Activated naive CD4-positive, alpha-beta T cell treated with anti-CD3 and anti-CD28 coated beads for 36 hours (primary cell): ENCODE measurements at places on chromosomes 5 and 9.

GRCh38 chr5:43555895-43556606 is 826 bp downstream of the PAIP1 start:
- peaks cover 3% of the 10 kb centered on the region for H3K27me3 ChIP-seq
- DNase-seq = peak; percentile 65
- peaks cover 6% of the 10 kb centered on the region for H3K36me3 ChIP-seq

GRCh38 chr9:16708656-16709435 is 161.6 kb downstream of the BNC2 start:
- no peaks in the 10 kb centered on the region for H3K36me3 ChIP-seq
- H3K27me3 ChIP-seq = no peaks in the 10 kb centered on the region
- H3K4me1 ChIP-seq = no peaks in the 10 kb centered on the region
- no peak overlapping the region for H3K27ac ChIP-seq
- H3K4me3 ChIP-seq = no peak overlapping the region
- DNase-seq = no peak

- H3K27ac ChIP-seq = no peak overlapping the region
- H3K36me3 ChIP-seq = no peaks in the 10 kb centered on the region
- H3K4me3 ChIP-seq = no peak overlapping the region
- peaks cover 2% of the 10 kb centered on the region for H3K27me3 ChIP-seq
- DNase-seq = no peak
- no peaks in the 10 kb centered on the region for H3K4me1 ChIP-seq
These were observed 127.3 kb upstream of the RORB start for GRCh38 chr9:74369844-74370243.

DNA sequence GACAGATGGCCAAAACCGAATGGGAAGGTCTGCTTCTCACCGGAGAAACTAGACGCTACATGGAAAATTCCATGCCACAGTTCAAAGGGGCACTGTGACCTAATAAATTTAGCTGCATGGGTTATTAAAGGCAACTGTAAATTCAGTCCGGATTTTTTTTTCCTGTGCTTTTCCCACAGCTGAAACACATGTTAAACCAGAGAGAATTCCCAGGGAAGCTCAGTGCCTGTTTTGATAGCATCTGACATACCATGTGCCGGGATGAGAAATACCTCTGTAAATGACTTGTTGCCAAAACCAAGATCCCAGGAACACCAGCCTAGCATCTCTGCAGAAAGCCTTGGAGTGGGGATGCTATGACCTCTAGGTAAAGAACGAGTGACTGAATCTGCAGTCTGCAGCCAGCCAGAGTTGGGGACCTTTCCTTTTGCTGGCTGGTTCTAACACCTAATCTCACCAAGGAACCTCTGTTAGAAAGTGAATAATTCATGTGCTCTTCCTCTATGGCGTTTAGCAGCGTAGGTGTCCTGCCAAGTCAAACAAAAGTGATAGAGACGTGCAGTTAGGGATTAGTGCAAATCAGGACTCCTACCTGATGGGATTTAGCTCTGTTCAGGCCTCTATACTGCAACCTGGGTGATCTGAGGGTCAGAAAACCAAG is 77.9 kb downstream of the SLIT3 start:
- DNase-seq = no peak
- H3K4me1 ChIP-seq = no peaks in the 10 kb centered on the region
- H3K36me3 ChIP-seq = no peaks in the 10 kb centered on the region
- H3K27ac ChIP-seq = no peak overlapping the region
- no peaks in the 10 kb centered on the region for H3K27me3 ChIP-seq

DNA sequence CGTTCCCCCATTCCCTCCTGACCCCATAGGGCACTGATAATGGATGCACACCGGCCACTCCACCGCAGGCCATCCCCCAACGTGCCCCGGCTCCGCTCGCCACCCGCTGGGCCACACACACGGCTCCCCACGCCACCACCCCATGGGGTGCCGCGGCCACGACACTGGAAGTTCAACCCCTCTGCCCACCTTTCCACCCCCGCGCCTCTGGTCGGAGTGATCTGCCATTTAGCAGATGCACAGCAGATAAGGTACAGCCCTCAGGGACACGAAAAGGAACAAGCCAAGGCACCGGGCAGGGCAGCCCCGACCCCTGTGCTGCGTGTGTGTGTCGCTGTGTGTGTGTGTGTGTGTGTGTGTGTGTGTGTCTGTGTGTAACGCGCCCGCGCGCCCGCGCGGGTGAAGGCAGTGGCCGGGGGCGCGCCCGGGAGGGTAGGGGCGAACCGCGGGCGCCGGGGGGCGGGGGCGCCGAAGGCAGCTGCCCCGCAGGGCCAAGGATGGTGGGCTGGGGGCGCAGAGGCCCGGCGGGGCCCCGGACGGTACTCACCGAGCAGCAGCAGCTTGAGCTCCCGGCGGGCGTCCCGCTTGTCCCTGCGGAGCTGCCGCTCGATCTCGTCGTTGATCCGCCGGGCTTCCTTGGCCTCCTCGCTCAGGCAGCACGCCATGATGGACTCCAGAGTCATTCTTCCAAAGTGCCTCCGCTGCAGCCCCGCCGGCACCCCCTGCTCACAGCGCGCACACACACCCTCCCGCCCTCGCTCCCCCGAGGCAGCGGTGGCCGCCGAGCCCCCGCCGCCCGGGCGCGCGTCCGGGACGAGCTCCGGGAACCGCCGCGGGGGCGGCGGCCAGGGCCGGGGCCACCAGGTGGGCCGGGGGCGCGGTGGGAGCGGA is 813 bp downstream of the GNAQ start:
- H3K27me3 ChIP-seq = no peaks in the 10 kb centered on the region
- H3K4me3 ChIP-seq = peak overlapping the region; percentile 87
- peaks cover 55% of the 10 kb centered on the region for H3K4me1 ChIP-seq
- no peaks in the 10 kb centered on the region for H3K36me3 ChIP-seq
- H3K27ac ChIP-seq = peak overlapping the region; percentile 80
- peak; percentile 67 for DNase-seq

GRCh38 chr5:146273109-146273508 is 65.5 kb upstream of the POU4F3 start:
- H3K27me3 ChIP-seq = no peaks in the 10 kb centered on the region
- H3K4me1 ChIP-seq = no peaks in the 10 kb centered on the region
- DNase-seq = no peak
- H3K27ac ChIP-seq = no peak overlapping the region
- no peak overlapping the region for H3K4me3 ChIP-seq

GRCh38 chr9:98787766-98788335 is 8.5 kb downstream of the ANKS6 start:
- H3K4me1 ChIP-seq = peaks cover 13% of the 10 kb centered on the region
- no peaks in the 10 kb centered on the region for H3K27me3 ChIP-seq
- no peak overlapping the region for H3K27ac ChIP-seq
- H3K36me3 ChIP-seq = peaks cover 14% of the 10 kb centered on the region
- H3K4me3 ChIP-seq = no peak overlapping the region
- DNase-seq = no peak

DNA sequence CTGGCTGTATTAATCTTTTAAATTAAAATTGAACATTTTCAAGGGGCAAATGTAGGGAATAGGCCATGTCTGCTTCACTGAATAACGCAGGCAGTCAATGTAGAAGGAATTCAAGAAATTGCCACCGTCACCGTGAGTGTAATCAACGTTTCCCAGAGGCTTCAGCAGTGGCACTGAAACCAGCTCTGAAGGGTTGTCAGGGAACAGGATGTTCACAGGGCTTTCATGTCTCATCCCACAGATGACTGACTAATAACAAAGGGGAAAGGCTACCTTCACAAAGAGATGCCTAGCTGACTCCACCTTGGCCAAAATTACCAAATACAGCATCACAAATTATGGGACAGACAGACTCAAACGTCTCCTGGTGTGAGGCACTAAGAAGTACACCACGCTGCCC is 70.4 kb upstream of the SIMC1 start:
- no peak for DNase-seq
- H3K4me1 ChIP-seq = peaks cover 2% of the 10 kb centered on the region
- no peak overlapping the region for H3K4me3 ChIP-seq
- peaks cover 2% of the 10 kb centered on the region for H3K27me3 ChIP-seq
- no peak overlapping the region for H3K27ac ChIP-seq

GRCh38 chr9:17216646-17217045 is 81.8 kb downstream of the CNTLN start:
- no peak overlapping the region for H3K27ac ChIP-seq
- no peak for DNase-seq
- no peaks in the 10 kb centered on the region for H3K27me3 ChIP-seq
- no peaks in the 10 kb centered on the region for H3K4me1 ChIP-seq
- H3K36me3 ChIP-seq = no peaks in the 10 kb centered on the region

DNA sequence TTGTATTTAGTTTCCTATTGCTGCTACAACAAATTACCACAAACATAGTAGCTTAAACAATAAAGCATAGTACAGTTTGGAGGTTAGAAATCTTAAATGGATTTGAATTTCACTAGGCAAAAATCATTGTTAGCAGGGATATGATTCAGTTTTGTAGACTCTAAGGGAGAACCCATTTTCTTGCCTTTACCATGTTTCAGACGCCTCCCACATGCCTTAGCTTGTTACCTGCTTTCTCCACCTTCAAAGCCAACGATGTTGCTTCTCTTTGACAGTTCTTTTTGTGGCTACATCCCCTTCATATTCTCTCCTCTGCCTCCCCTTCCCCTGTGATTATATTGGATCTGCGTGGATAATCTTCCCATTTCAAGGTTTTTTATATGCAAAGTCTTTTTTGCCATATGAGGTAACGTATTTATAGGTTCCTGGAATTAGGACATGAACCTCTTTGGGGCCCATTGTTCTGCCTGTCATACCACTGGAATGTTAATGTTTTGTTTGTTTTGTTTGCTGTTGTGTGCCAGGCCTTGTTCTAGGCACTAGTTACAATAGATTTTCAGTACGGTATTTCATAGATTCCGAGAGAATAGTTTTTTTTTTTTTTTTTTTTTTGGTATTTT is 54.1 kb downstream of the UHRF2 start:
- peak overlapping the region; percentile 3 for H3K27ac ChIP-seq
- H3K36me3 ChIP-seq = peaks cover 22% of the 10 kb centered on the region
- no peak overlapping the region for H3K4me3 ChIP-seq
- no peak for DNase-seq
- H3K27me3 ChIP-seq = no peaks in the 10 kb centered on the region
- H3K4me1 ChIP-seq = peaks cover 21% of the 10 kb centered on the region

DNA sequence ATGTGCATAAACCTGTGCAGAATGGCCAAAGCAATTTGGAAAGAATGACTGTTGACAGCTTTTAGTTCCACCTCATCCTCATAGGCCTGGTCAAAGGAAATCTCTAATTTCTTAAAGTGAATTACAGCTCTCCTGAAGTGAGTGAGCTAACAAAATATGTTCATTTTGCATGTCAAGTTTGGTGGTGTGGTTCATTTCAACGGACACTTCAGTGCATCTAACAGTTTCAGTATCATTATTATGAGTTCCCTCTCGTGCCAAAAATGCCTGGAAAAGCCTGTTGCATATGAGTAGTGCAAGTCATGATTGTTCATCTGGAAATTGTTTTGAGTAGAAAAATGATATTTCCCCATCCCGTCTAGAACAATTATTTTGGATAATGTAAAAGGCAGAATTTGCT is 53.2 kb upstream of the HMHB1 start:
- H3K4me3 ChIP-seq = no peak overlapping the region
- H3K36me3 ChIP-seq = no peaks in the 10 kb centered on the region
- no peaks in the 10 kb centered on the region for H3K4me1 ChIP-seq
- no peak overlapping the region for H3K27ac ChIP-seq
- DNase-seq = no peak

GRCh38 chr9:76153339-76153738 is 240.9 kb downstream of the RFK start:
- H3K4me1 ChIP-seq = no peaks in the 10 kb centered on the region
- no peak overlapping the region for H3K4me3 ChIP-seq
- peaks cover 10% of the 10 kb centered on the region for H3K36me3 ChIP-seq

- peaks cover 15% of the 10 kb centered on the region for H3K36me3 ChIP-seq
- peak; percentile 56 for DNase-seq
- no peaks in the 10 kb centered on the region for H3K27me3 ChIP-seq
- H3K4me1 ChIP-seq = peaks cover 19% of the 10 kb centered on the region
- H3K27ac ChIP-seq = no peak overlapping the region
- H3K4me3 ChIP-seq = no peak overlapping the region
These were observed 124.3 kb upstream of the SLC12A2 start for GRCh38 chr5:127959152-127959764.

GRCh38 chr5:61052882-61053281 is 107.9 kb downstream of the NDUFAF2 start:
- no peak overlapping the region for H3K27ac ChIP-seq
- no peak overlapping the region for H3K4me3 ChIP-seq
- DNase-seq = no peak
- H3K27me3 ChIP-seq = no peaks in the 10 kb centered on the region

GRCh38 chr5:171709930-171710329 is 75.7 kb upstream of the SMIM23 start:
- no peak overlapping the region for H3K27ac ChIP-seq
- DNase-seq = no peak
- H3K36me3 ChIP-seq = no peaks in the 10 kb centered on the region
- H3K4me3 ChIP-seq = no peak overlapping the region
- H3K4me1 ChIP-seq = no peaks in the 10 kb centered on the region
- H3K27me3 ChIP-seq = no peaks in the 10 kb centered on the region

DNA sequence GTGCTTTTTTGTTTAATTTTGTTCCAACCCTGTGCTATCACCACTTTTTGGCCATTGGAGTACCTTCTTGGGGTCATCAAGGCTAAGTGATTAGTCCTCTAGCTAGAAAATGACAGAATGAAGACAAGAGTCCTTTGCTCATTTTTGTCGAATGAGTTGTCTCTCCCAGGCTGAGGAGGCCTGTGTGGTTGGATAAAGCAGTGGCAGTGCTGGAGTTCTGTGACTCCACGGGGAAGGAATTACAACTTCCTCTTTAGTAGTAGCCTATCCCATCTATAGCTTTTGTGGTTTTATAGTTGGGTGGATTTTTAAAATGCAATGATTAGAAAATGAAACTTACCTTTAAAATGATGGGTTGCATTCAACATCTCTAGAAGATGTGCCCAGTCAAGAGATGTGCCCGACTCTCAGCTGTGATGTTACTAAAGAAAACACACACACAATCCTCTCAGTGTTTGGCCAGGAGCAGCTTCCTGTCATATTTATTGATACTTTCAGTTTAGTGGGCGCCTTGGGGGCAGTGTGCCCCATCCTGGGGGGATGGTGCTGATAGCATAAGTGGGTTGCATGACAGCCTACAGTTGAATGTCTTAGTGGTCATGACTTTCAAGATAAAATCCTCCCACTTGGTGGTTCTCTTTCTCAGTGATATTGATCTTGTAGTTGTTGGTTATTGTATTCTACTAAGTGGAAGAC is 11.9 kb downstream of the OTULINL start:
- H3K36me3 ChIP-seq = no peaks in the 10 kb centered on the region
- DNase-seq = peak; percentile 24

GRCh38 chr5:62326702-62327101 is 20.7 kb downstream of the KIF2A start:
- no peak overlapping the region for H3K4me3 ChIP-seq
- H3K4me1 ChIP-seq = peaks cover 70% of the 10 kb centered on the region
- H3K27ac ChIP-seq = peak overlapping the region; percentile 18
- H3K27me3 ChIP-seq = no peaks in the 10 kb centered on the region

- peaks cover 7% of the 10 kb centered on the region for H3K36me3 ChIP-seq
- no peak overlapping the region for H3K27ac ChIP-seq
- no peak overlapping the region for H3K4me3 ChIP-seq
- no peak for DNase-seq
- H3K4me1 ChIP-seq = no peaks in the 10 kb centered on the region
These were observed 34.1 kb upstream of the C5orf47 start for GRCh38 chr5:173954671-173955521.
